ENCODE measurements at places on chromosomes 5 and 9.
A peak's percentile ranks its signal among the peaks of the same experiment; 100 is the strongest.

DNA sequence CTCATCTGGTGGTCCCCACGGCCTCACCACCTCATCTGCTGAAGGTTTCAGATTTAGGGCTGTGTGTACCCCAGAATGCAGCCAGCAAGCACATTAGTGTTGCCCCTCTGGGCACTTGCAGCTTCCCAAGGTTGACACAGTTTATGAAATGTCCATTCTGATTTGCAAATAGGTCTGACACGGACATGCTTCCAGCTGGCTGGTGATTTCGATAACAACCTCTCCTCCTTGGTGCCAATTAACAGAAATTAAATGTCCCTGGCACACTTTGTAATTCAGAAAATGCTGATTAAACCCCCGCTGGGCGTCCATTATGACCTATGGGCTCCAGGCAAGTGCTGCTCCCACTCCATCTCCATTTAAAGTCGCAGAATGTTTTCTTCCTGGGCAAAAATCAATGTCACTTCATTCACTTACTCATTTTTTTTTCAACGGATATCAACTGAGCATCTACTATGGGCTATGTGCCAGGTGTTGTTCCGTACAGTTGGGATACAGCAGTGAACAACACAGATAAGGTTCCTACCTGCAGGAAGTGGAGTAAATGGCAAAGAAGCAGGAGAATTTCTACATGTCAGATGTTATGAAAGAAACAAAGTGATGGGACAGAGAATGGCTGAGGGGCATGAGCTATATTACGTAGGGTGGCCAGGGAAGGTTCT, 32.0 kb downstream of the PLAC8L1 start:
- no peak for DNase-seq

DNA sequence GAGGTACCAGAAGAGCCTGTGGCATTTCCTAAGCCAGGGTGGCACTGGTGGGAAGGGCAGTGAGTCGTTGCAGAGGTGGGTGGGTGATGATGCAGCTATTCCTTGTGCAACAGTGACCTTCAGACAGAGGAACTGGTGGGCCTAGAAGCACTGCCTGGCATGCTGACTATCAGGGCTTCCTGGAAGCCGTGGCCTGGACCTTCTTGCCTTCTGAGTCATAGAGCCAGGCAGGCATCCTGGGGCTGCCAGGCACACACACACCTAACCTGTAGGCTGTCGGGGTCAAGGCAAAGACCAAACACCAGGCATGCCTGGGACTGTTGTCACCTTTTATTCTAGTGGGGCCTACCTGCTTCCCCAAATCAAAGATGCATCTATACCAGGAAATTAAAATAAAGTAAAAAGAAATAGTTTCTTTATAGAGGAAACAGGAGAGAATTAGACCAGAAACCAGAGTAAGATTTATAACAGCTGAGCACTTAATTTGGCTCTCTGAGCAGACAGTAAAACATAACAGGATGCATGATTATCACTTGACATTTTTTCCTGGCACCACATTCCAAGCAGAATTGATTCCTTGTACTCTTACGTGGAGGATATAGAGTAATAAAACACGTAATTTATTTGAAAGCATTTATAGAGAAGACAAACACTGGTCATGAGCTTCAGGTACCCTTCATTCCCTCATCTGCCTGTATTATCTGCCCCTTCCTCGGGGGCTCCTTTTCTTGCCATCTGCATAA, 25.1 kb downstream of the NANS start:
- DNase-seq: no peak

- DNase-seq: no peak
Observed at GRCh38 chr9:117547904-117548303, 133.0 kb upstream of the ASTN2 start.

GRCh38 chr5:93993161-93993560, 251.8 kb upstream of the POU5F2 start:
- DNase-seq: no peak

DNA sequence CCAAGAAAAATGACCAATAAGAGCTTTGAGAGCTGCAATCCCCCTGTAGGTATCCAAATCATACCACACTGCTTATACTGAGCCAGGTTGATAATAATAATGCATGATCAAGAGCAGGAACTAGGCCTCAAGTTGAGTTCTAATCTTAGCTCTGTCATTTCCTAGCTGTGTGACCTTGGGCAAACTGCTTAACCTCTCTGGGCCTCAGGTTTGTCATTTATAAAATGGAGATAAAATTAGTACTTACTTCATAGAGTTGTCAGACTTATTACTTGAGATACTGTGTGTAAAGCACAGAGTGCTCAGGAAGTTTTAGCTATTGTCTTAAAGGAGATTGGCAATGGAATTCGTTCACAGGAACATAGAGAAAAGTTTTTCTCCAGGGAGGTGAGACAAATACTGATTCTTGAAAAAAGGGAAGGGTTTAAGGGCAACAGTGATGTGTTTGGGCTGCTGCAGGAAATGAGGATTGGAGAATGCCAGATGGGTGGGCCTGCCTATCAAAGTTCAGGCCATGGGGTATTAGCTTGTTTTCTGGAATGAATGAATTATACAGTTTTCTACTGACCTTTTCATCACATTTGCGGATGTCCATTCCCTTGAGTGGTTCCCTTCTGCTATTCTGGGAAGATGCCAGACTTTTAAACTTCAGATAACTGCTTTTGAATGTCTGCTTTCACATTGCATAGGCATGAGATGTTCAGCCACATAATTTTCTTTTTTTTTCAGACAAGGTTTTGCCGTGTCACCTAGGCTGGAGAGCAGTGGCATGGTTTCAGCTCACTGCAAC, 10.2 kb upstream of the ATP6V0E1 start:
- no peak for DNase-seq

GRCh38 chr9:109239240-109239639, 72.2 kb upstream of the FRRS1L start:
- no peak for DNase-seq

GRCh38 chr9:96149533-96150280, 152.3 kb downstream of the HSD17B3 start:
- no peak for DNase-seq

DNA sequence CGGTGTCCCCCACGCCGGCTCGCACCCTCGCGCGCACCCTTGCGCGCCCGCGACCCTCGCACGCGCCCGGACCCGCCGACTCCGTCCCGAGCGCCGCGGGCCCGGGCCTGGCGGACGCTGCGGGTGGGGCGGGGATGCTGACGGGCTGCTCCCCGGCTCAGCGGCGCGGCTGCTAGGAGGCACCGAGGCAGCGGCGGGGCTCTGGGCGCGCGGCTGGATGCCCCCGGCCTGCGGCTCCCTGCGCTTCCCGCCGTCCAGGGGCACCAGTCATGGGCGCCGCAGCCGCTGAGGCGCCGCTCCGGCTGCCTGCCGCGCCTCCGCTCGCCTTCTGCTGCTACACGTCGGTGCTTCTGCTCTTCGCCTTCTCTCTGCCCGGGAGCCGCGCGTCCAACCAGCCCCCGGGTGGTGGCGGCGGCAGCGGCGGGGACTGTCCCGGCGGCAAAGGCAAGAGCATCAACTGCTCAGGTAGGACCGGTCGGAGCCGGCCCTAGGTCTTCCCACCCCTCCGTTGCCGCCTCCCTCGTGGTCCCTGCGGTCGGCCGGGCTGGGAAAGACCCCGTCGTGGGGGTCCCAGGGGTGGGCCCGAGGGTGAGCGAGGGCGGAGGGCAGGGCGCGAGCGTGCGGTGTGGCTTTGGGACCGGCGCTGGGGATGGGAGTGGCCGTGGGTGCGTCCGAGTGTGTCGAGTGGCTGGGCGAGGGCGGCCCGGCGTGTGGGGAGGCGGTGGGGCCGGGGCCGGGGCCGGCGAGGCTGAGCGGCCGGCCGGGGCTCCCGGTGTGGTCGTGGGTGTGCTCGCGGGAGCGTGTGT, 530 bp downstream of the TMEFF1 start:
- DNase-seq: peak; percentile 11

- DNase-seq: no peak
Observed at GRCh38 chr5:178312880-178313282, 80.3 kb upstream of the PHYKPL start.

DNA sequence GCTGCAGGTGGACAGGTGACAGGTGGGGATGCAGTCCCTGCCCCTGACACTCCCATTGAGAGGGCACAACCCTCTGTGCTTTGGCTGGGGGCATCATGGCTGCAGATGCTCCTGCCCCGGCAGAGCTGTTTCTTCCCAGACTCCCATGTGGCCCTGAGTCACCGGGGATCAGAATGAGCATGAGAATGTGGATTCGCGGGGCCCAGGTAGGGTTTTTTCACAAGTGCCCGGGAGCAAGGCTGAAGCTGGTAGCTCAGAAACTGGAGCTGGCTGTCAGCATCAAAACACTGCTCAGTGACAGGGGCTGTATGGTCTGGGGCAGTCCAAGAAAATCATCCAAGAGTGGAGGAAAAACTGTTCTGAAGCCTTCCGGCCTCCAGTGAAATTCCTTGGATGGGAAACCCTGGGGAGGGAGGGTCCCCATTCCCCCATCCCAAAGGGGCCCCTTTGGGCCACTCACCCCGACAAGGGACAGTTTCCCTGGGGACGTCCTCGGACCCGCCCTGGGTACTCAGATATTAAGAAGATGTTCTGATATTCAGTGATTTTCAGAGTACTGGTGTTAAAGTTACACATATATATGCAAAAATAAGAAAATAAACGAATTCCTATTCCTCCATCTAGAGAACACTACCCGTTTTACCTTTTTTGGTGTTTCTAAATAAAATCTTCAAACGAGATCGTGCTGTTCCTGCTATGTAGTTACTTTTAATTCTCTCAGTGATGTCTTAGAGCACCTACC, 120.1 kb upstream of the LPCAT1 start:
- no peak for DNase-seq

DNA sequence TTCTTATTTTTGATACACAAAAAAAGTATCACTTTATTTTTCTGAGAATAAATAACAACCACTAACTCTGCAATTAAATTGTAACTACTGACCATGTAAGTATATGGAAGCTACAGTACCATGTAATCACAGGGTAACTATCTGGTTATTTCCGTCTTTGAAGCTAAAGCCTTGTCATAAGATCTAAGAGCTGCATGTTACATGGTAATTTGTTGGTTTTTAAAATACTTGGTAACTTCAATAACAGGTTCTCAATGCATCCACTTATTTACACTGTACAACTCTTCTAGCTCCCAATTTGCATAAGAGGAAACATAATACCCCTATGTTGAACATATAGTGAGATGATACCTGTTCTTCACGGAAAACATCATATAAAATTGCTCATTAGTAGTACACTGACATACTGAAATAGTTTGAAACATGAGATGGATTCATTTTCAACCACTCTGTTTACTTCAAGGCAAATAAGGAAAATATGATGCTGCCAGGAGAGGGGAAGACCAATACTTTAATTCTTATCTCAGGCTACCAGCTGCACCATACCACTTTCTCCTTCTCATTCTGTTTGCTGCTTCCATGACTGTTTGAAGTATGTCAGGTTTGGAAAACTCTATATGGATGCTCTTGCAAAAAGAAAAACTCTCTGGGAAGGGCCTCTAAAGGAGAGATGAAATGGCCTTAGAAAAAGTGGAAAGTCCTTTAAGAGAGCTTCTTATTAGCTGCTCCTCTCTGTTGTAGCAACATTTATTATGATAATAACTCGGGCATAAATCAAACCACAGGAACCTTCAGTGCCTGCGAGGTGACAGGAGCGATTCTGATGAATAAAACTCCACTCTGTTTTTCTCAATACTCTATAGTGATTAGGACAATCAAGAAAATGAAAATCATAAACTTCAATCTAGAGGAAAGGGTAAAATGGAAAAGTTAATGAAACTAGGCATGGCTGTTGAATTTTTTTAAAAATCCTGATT, 150.2 kb downstream of the KIAA0825 start:
- DNase-seq: no peak

GRCh38 chr5:123518111-123518510, 6.1 kb downstream of the CSNK1G3 start:
- DNase-seq: no peak

DNA sequence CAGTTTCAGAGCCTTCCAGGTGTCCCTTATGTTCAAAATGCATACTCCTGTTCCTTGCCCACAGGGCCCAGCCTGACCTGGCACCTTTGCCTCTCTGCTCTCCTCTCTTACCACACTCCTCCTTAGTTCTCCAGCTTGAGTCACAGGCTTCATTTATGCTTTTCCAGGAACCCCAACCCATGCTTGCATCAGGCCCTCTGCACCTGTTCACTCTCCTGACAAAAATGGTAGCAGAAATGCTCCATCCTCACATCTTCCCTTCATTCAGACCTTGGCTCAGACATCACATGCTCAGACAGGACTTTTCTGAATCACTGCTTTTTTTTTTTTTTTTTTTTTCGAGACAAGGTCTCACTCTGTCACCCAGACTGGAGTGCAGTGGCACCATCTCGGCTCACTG, 15.1 kb upstream of the RNF145 start:
- no peak for DNase-seq

- peak; percentile 67 for DNase-seq
Observed at GRCh38 chr5:156934450-156935211, 28.4 kb downstream of the TIMD4 start.

DNA sequence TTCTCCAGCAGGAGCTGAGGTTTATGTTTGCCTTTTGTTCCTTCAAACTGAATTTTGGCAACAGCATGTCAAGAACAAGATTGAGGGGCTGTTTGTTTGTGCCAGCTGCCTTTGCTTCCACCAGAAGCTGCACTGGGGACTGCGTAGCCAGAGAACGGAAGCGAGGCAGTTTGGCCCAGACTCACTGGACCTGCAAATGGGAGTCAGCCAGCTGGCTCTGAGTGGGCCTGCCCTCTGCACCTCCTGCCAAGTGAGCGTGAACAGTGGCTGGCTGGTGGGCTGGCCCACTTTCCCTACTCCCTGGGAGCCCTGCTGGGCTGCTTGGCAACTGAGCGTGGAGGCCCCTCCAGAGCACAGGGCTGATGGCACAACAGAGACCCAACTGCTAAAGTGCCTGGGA, 111.6 kb downstream of the GALNT10 start:
- no peak for DNase-seq

DNA sequence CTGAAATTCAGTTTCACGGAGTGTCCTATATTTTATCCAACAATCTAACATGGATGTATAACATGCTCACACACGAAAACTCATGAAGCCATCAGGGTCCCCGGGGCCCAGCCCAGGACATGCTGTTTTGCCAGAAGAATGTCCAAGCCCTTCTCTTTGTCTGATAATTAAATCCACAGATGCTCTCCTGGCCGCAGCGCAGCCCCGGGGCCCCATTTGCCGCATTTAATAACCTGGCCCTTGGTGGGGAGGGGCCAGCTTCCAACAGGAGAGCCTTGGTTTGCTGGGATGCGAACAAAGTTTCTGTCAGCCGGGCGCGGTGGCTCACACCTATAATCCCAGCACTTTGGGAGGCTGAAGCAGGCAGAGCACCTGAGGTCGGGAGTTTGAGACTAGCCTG, 30.0 kb downstream of the PLPP7 start:
- DNase-seq: no peak

- no peak for DNase-seq
Observed at GRCh38 chr5:68886814-68887213, 207.0 kb upstream of the SLC30A5 start.

- no peak for DNase-seq
Observed at GRCh38 chr9:70374962-70375618, 39.4 kb downstream of the KLF9 start.
